Amygdala (tissue), 56 donors: ENCODE measurements at places on chromosomes 11 and 22.

DNA sequence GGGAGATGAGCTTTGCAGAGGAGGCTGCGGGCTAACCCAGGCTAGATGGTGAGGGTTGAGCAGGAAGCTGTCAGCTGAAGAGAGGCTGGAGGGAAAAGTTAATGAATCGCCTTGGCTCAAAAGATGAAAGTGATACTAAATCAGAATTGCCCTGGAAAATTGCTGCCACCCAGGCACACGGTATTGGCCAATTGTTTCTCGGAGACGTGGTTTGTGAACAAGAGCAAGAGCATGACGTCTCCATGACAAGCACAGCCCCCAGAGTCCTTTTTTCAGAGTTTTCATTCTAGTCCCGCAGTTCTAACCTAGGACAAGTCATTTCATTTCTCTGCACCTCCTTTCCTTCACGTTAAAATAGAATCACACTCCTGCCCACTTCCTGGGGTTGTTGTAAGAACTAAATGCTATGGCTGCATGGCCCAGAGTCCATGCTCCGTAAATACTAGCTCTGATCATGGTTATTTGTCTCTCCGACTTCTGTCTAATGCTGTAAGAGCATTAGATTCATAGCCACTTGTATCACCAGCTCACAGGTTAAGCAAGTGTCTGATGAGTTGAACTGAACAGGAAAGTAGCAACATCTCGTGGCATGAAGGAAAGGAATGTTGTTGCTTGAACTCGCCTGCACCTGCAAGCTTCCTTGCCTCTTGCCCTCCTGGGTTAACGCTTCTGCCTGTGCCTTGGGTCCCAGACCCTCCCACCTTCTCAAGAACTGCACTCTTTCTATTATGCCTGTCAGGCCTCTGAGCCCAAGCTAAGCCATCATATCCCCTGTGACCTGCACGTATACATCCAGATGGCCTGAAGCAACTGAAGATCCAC, 33.8 kb upstream of the NUP50 start:
- no peak for DNase-seq

- DNase-seq: no peak
Measured at GRCh38 chr11:58762284-58763119, 30.8 kb upstream of the GLYAT start.

- DNase-seq: no peak
Measured at GRCh38 chr11:14212986-14213385, 146.0 kb downstream of the RRAS2 start.

- no peak for DNase-seq
Measured at GRCh38 chr11:59283825-59284772, 71.4 kb upstream of the MPEG1 start.

DNA sequence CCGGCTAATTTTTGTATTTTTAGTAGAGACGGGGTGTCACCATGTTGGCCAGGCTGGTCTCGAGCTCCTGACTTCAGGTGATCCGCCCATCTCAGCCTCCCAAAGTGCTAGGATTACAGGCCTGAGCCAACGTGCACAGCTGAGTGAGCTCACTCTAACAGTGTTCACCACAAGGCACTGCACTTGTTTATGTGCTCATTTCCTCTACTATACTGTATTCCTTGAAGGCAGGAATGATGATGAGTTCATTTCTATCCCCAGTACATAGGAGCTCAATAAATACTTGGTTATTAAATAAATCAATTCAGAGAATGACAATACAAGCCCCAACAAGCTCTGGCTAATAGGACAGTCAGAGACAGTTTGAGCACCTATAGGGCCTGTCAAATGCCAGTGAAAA, 29.1 kb downstream of the ALG8 start:
- DNase-seq: no peak

GRCh38 chr22:25492841-25493734, 71.4 kb upstream of the GRK3 start:
- DNase-seq: peak; percentile 54

- DNase-seq: no peak
Measured at GRCh38 chr11:33291004-33291777, 34.0 kb downstream of the HIPK3 start.

- DNase-seq: no peak
Measured at GRCh38 chr11:27806122-27806521, 105.9 kb upstream of the BDNF start.

DNA sequence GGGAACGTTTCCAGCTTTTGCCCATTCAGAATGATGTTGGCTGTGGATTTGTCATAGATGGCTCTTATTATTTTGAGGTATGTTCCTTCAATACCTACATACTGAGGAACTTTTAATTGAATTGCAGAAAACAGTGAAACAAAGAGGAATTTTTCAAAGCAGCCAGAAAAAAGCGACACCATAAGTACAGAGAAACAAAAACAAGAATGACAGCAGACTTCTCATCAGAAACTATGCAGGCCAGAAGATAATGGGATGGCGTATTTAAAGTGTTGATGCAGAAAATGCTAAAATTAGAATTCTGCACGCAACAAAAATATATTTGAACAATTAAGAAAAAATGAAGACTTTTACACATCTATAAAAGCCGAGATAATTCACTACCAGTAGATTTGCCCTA, 95.4 kb upstream of the TIMP3 start:
- no peak for DNase-seq

GRCh38 chr11:30321321-30321720, 1.6 kb upstream of the ARL14EP start:
- no peak for DNase-seq
